ENCODE measurements at places on chromosomes 11 and 22. TPM values are rescaled to one million over a fixed set of nuclear protein-coding genes. Genes with fewer than 3 reads are reported as not detected.

Gene RAC2
- 3.2 TPM for total RNA-seq

Gene ZP1
- total RNA-seq = not detected

DNA sequence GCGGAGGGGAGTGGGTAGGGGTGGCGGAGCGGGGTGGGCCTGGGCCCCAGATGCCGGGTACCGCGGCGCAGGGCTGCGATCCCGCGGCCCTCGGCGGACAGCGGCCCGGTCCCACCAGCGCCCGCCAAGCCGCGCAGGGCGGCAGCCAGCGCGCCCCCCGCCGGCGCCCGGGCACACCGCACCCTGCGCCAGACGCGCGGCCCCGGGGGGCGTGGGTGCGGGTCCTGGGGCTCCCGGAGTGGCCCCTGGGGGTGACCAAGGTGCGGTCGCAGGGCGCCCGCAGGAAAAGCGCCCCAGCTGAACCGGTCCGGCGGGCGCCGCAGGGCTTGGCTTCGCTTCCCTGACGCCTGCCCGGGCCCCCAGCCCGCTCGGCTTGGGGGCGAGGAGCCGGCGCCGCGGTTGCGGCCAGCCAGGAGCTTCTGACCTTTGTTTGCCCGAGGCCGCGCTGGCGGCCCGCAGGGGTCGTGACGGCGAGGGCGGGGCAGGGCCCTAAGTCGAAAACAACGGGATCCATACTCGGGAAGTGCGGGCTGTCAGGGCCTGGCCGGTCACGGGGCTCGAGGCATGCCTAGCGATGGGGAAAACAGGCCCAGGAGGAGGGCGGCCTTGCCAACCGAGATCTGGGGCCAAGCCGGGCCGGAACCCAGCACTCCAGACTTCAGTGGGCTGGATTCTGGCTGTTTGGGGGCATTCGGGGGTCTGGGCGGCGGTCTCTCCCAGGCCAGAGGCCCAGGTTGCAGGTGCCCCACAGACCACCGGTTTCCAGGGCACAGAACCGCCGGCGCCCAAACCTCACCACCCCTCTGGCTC, 581 bp upstream of the AP5B1 start:
- DNase-seq = no peak

Gene IL17REL
- not detected for total RNA-seq

GRCh38 chr11:68003846-68004550, at the start of gene UNC93B1:
Gene UNC93B1 (minus strand): TSS chr11:68004097. CDS start chr11:68004043, 54 bp downstream.
- no peak for DNase-seq

- no peak for DNase-seq
Measured at GRCh38 chr11:128715691-128716561, 22.1 kb downstream of the FLI1 start.

Gene PLAAT3
- 5.3 TPM for total RNA-seq

Gene OR52D1
- not detected for total RNA-seq
